Myocyte (in vitro differentiated cells): ENCODE measurements at places on chromosomes 3 and 15.

DNA sequence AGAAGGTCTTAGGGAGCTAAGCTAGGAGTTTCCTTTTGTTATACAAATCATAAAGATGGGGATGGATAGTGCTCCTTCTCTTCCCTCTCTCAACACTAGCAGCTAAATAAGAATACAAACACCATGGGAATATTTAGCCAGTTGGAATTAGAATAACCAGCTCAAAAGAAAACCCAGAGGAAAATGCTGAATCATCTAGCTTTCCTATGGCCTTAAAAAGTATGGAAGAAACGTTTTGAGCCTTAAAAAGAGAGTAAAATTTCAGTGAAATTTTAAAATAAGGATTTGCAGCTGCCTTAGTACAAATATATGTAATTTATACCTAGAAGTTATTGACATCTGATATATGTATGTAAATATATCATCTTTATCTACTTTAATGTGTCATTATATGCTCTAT lies 245.8 kb downstream of the STXBP5L start:
- no peak for DNase-seq

DNA sequence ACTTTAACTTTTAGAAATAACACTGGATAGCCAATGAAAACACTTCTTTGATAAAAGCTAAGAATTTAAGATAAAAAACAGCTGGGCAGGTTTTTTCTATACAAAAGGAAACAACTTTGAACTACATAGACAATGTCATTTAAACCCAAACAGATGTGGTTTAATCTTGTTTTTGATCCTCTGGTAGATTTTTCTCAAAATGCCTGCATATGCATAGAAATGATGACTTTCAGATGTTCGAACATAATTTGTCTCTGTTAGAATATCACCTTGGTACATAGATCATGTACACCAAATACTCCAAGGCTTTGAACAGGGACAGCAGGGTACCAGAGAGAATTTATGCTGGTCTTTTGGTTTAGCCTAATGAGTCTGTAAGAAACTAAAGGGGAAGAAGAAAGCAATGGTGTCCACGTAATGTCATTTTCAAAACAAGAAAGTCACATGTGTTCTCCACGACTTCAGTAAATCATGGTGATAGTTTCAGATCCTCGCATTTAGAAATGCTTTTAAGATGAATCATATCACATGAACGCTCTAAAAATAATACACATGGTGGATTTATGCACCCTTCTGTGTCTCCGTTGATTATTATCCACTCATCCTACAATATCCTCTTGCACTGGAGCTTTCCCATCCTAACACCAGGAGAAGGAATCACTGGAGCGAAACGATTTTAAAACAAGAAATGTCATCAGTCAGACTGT lies 160.1 kb upstream of the PDZRN3 start:
- DNase-seq: peak; percentile 61

DNA sequence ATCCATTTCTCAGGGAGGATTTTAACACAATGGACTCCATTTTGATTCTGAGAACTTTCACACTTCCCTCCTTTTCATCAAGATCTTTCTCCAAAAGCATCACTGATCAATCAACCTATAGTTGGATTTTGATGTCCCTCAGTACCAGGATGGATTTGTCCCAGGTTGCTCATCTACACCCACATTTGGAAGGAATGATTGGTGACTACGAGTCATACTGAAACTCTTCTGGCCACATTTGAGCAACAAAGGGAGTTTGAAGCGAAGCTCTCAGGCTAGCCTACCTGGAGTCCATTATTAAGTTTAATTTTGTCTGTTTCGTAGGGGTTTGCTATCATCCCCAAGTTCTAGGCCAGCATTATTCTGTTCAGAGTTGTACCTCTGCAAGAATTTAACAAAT lies 31.3 kb upstream of the ATP8B4 start:
- no peak for DNase-seq

DNA sequence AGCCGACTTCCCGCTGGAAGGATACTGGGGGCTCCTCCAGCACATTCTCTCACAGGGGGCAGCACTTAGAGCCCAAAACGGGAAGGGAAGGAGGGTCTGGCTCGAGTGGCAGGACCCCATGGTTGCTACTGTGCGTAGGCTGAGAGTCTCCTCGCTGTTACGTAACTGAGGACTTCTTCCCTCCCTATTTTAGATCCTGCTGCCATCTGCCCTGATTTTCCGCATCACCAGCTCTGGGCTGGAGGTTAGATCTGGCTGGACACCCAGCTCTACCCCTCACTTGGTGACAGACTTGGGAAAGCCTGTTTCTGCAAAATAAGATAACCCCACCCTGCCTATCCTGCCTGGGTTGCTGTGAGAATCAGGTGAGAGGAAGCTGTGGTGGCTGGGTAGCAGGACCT lies 47.7 kb downstream of the BDH1 start:
- DNase-seq: no peak

GRCh38 chr3:16430717-16431630 lies 82.5 kb downstream of the RFTN1 start:
- DNase-seq: no peak

GRCh38 chr3:24683633-24684384 lies 189.2 kb upstream of the THRB start:
- peak; percentile 74 for DNase-seq

- DNase-seq: peak; percentile 79
These were observed 174.0 kb upstream of the PRICKLE2 start for GRCh38 chr3:64399205-64399800.
